ENCODE measurements at places on chromosomes 12 and 14. TPM values are rescaled to one million over a fixed set of nuclear protein-coding genes. Genes with fewer than 3 reads are reported as not detected.
A peak's percentile ranks its signal among the peaks of the same experiment; 100 is the strongest.

DNA sequence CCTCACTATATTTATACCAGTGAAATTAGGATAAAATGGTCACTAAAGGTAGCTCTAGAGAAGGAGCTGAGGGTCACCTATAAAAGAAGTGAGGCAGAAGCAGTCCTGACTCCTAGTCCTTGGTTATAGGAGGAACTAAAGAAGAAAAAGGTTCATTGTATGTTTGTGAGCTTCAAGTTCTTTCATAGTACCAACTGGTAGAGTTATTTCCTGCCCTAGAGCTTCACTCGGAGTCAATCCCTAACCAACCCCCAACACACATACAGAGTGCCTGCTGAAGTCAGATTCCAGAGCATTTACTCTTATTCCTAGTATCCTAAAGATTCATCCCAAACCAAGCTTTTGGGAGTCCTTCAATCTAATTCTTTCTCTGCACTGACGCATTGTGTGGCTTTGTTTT lies 29.3 kb upstream of the FRMD6 start:
- DNase-seq: no peak

GRCh38 chr14:89598548-89599186 lies 181.6 kb upstream of the FOXN3 start:
- no peak for DNase-seq

The HIP1R gene
- total RNA-seq: 59.7 TPM

- no peak for DNase-seq
Measured at GRCh38 chr14:32015166-32015565, 61.9 kb upstream of the ARHGAP5 start.

DNA sequence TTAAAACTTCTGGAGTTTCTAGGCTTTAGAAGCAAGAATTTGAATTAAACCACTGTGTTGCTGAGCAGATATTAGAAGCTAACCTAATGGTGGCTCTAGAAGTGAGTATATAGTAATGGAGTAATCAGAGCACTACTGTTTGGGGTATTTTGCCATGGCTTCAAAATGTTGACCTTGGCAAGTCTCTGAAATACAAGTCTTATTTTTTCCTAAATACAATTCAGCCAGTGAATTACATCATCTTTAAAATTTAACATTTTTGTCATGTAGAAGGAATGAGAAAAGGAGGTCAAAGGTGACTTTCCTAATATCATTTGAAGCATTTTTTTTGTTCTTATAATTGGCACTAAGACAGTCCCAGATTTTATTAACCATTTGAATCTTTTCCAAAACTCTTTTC lies 25.2 kb downstream of the PMCH start:
- no peak for DNase-seq

GRCh38 chr12:6192604-6193380 lies 7.4 kb upstream of the CD9 start:
- DNase-seq: no peak

- no peak for DNase-seq
Measured at GRCh38 chr14:21712036-21712435, 38.4 kb upstream of the OR4E1 start.

- DNase-seq: peak; percentile 69
Measured at GRCh38 chr14:63200767-63201166, 3.5 kb upstream of the RHOJ start.

The EIF2B1 gene
- 31.9 TPM for total RNA-seq

GRCh38 chr14:91246051-91246852 lies 1.7 kb upstream of the GPR68 start:
- DNase-seq: no peak

GRCh38 chr12:102512523-102512922 lies 32.2 kb upstream of the IGF1 start:
- no peak for DNase-seq

The PRIM1 gene
- 3.8 TPM for total RNA-seq

- DNase-seq: no peak
Measured at GRCh38 chr12:45342171-45342570, 126.3 kb downstream of the ANO6 start.

GRCh38 chr14:90641168-90641567 lies 175.1 kb downstream of the TTC7B start:
- no peak for DNase-seq

GRCh38 chr14:58571769-58572472 lies 65.8 kb upstream of the DACT1 start:
- peak; percentile 10 for DNase-seq

- no peak for DNase-seq
Measured at GRCh38 chr14:73795466-73795865, 56.2 kb upstream of the PTGR2 start.

GRCh38 chr14:101723061-101723595 lies 38.4 kb upstream of the PPP2R5C start:
- no peak for DNase-seq

All from mammary epithelial cell (primary cell).